ENCODE measurements at places on chromosomes 12 and 14.

GRCh38 chr12:93783832-93784231 is 106.7 kb downstream of the CRADD start:
- no peak for DNase-seq

GRCh38 chr14:60815371-60815770 is 80.8 kb downstream of the MNAT1 start:
- no peak for DNase-seq

DNA sequence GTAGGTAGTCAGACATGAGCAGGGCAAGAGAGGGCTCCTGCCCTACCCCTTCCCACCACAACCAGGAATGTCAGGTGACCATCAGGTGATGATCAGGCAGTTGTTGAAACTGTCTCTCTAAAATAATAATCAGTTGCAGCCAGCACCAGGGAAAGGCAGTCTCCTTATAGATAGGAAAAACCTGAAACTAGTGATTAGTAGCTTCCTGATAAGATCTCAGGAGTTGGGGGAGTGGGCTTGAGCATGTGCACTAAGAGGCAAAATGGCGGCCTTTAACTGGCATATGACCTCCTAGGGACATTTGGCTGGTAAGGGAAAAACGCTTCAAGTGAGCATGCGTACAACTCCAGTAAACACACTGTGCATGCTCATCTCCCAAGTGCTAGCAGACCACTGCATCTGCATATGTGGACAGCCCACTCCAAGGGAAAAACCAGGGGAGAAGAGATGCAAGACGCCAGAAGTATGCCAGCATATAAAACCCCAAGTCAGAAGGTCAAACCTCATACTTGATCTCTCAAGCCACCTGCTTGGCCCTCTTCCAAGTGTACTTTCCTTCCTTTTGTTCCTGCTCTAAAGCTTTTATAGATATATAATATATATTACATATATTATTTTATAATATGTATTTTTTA is 37.1 kb downstream of the TGFB3 start:
- no peak for DNase-seq

DNA sequence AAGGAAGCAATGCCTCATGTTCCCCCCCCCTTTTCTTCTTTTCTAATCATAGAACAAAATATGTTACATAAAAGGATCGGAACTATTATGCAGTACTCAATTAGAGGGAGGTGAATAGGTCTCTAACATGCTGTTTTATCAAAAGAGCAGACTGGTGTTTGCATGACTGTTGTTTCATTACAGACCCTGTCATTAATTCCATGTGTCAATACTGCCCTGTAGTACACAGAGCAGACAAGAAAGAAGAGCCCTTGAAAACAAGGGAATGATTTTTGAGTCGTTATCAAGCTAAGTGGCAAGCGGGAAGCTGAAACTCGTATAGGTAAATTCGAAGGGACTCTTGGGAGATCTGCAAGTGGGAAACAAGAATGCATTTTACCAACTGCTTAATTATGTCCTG is 76.9 kb upstream of the TMEM263 start:
- no peak for DNase-seq

- DNase-seq: no peak
These were observed 1052.8 kb upstream of the TMEM132C start for GRCh38 chr12:127214186-127214585.

DNA sequence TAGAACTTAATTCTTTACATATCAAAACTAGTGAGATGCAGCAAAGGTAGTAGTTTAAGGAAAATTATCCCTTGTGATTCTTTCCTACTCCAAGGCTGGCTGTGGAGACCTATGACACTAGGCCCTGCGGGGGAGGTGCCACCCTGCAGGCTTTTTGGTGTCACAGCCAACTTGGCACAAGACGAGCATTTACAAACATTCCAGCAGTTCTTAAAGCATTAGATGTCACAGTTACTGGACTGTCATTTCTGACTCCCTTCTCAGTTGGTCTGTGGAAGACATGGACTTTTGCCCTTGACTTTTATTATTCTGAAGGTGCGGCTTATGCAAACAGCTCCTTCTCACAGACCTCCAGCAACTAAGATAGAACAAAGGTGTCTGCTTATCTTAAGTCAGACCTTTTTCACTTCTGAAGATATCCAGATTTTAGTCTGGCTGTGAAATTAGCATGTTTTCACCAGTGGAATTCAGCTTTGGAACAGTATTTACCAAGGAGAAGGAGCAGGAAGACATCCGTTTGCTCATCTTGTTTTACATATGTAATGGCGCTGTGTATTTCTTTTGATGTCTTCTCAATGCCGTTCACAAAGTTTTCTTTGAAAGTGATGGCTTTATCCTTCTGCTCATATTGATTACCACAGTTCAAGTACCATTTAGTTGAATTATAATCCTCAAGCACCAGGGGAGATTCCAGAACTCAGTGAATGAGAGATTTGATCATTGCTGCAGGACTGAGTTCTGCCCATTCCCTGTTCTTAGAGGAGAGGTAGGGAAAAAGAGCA is 17.9 kb downstream of the SRGAP1 start:
- DNase-seq: no peak

DNA sequence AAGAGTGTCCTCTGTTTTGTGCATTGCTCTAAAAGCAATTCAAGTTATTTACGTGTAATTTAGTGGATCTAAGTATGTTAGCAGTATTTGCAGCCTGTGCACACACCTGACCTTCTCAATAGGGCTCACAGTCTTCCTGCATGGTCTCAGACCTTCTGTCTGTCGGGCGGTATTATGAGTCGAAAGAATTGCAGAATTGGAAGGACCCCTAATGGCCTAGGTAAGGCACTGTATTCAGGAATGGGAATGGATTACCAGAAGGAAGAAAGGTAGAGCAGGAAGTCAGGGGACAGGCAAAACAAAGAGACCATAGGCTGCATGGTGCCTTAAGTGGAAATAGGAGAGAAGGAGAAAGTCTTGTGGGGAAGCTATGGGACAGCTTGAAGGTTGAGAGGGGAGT is 341.6 kb downstream of the VRK1 start:
- no peak for DNase-seq

DNA sequence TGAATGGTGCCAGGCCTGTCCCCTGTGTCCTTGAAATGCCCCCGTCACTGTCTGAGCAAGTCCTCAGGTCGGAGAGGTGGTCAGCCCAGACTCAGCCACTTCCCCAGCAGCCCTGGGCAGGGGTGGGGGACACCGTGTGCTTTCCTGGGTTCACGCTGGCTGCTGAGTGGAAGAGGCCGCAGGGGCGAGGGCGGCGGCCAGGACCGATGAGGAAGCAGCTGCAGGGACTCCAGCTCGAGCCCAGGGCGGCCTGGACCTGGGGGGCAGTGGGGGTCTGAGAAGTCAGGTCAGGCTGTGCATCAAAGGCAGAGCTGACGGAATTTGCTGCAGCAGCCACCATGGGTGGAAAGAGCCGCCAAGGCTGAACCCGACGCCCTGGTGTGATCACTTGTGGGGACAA is 28.4 kb downstream of the NOC4L start:
- no peak for DNase-seq

GRCh38 chr12:646442-647384 is 16.5 kb downstream of the NINJ2 start:
- no peak for DNase-seq

DNA sequence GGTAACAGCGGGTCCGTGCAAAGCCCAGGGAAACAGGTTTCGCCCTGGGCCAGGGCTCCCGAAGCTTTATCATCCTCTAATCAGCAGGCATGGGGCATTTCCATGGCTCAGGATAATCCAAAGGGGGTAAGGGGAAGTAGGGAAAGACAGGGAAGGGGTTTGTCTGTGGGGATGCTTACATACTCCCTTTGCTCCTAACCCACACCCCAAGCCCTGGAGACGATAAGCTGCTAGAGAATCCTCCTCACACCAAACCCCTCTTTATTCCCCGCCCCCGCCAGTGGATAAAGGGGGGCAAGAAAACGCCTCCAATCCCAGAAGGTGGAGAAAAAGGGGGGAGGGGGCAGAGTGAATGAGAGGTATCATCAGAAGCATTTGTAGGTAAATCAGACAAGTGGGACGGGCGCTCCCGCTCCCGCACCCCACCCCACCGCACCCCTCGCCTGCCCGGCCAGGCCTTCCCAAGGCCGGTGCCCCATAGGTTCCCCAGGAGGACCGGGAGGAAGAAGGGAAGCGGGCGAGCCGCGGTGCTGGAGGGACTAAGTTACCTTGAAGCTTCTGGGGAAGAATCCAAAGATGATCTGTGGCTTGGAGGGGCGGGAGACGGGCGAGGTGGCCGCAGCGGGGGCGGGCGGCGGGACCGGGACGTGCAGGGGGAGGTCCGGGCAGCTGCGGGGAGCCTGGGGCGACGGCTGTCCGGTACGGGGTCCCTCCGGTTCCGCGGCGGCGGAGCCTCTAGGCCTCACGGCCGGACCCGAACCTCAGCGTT is 762 bp downstream of the PPP2R5E start:
- no peak for DNase-seq

DNA sequence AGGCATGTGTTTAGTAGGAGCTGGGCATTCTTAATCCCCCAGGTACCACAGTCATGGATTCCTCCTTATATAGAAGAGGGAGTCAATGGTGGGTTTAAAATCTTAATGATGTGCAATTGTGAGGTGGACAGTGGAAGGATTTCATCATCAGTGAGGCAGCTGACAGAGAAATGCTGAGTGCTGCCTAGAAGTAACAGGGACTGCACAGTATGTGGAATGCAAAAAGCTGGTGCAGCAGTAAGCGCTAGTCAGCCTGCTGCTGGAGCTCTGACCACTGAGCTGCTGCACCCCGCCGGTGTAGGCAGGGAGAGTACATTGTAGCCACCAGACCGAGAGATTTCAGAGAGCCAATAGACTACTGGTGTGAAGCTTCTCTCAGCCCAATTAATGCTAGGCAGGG is 80.5 kb upstream of the DACT1 start:
- DNase-seq: no peak

DNA sequence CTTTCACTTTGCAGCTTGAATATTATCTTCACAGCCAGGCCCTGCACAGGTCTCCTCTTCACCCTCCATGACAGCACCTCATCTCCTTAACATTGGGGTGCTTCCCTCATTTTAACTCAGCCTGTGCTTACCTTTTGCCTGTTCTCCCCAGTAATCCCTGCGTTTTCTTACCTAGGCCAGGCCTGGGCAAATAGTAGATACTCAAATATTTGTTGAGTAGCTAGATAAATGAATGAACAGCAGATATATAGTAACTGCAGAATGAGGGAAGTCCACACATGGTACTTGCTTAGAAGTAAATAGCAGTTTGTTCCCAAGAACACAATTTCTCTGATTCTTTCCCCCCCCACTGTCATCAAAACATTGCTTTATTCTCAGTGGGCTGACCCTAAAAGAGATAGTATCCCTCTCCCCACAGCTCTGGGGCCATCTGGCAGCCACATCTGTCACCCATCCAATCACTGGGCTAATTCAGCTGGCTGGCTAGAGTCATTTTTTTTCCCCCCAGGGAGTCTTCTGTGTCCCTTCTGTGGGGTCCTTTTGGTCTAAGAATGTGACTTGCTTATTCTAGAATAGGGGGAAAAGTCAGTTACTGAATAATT is 43.2 kb downstream of the APPL2 start:
- DNase-seq: no peak

GRCh38 chr12:10194160-10194670 is 15.4 kb downstream of the TMEM52B start:
- no peak for DNase-seq

GRCh38 chr12:22656831-22657230 is 31.9 kb downstream of the ETNK1 start:
- DNase-seq: no peak

DNA sequence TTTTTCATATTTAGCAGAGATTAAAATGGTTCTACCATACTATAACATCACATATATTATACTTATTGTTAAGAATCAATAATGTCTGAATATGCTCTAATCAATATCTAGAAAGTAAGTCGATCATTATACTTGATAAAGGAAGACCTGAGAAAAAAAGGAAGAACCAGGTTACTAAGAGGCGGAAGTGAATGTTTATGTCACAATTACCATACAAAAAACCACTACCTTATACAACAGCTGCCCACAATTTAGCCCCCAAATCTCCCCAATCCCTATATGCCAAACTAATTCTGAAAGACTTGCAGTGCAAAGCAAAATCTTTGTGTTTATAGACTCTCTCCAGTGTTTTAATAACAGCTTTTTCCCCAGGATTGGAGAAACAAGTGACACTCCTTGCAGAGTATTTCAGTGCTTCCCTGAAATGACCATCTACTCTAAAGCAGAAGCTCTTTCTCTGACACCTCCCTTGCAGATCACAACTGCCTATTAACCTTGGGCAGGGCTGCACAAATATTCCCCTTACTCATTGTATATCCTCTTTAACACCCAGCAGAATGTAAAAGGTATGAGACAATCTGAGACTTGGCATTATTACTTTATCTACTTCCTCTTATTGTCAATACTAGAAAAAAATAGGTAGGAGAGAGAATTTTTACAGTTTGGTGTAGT is 12.7 kb upstream of the SLC2A3 start:
- DNase-seq: no peak

DNA sequence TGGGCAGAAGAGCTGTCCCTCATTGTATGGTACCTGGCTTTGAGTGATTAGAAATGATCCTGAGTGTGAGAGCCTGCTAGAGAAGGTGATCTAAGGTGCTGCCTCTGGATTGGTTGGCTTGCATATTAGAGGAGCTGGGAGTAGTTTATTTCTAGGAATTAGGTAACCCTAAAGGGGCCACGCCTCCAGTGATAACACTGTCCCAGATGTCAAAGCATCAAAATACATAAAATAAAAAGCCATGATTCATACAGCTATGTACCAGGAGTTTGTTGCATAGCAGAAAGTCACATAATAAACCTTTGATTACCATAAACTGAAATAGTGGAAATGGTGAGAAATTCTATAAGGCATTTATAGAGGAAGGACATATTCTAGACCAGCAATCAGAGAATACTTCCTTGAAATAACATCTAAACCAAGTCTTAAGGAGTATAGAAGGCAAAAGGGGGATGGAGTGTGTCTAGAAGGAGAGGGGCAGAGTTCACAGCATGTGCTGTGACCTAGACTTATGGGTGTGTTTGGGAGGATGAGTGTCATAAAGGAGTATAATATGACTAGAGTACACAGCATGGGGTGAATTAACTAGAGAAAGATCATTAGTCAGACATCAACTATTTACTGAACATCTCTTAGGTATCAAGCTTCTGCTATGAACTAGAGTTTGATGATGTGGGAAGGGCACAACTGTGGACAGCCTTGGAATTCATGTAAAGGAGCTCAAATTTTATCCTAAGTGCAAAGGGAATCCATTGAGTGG is 686.4 kb downstream of the GALC start:
- DNase-seq: no peak

- no peak for DNase-seq
These were observed 137.5 kb upstream of the CCND2 start for GRCh38 chr12:4135919-4136605.

- no peak for DNase-seq
These were observed 441.8 kb downstream of the TMTC2 start for GRCh38 chr12:83128540-83128939.

GRCh38 chr12:31005256-31005943 is 68.3 kb upstream of the DDX11 start:
- no peak for DNase-seq

GRCh38 chr12:109418848-109419480 is 58.1 kb downstream of the KCTD10 start:
- DNase-seq: no peak

DNA sequence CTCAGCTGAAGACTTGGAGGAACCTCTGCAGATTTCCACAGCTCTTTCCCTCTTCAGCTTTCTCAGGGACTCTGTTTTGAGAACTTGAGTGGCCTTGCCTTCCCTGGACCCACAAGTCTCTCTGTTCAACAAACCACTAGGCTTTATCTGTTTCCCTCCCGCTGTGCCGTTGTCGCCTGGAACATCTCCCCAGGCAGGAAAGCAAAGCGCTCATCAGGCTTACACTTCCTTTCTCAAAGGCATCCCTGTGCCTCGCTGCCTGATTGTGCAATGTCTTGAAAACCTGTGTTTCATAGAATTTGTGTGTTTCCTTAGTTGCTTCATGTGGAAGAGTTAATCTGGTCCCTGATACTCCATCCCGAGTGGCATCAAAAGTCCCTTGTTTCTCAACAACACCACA is 64.1 kb downstream of the PPM1A start:
- no peak for DNase-seq

Data from stimulated activated CD8-positive, alpha-beta memory T cell treated with anti-CD3 and anti-CD28 coated beads, Interleukin-12 subunit alpha, Interleukin-12 subunit beta, amount 100 ng/mL, for 4 hours (primary cell).